NCI-H187 (cell line): ENCODE measurements at places on chromosomes 1 and 21.

- DNase-seq = no peak
These were observed 40.1 kb downstream of the ARHGEF16 start for GRCh38 chr1:3494321-3495308.

- peak; percentile 3 for DNase-seq
These were observed 91.5 kb downstream of the SIPA1L2 start for GRCh38 chr1:232538224-232538942.

DNA sequence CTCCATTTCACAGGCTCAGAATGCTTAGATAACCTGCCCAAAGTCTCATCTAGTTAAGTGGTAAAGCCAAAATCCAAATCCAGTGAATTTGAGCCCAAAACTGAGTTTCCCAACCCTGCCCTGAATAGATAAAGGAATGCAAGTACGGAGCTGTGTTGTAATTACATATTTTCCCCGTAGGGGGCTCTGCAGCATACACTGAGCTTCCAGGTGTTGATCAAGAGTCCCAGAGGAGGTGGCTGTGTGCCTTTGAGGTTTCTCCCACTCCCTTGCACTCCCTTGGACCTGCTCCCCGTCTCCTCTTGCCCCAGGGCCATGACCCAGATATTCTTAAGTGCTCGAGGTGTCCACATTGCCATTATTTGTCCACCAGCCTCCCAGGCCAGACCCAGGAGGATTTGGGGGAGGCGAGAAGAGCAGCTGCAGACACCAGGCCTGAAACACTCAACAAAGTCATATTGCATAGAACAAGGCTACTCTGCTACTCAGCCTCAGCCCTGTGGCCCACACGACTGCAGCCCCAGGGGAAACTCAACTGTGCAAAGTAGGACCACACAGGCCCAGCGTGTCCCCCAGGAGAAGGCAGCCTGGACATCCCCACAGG is 18.4 kb upstream of the LY9 start:
- peak; percentile 10 for DNase-seq

DNA sequence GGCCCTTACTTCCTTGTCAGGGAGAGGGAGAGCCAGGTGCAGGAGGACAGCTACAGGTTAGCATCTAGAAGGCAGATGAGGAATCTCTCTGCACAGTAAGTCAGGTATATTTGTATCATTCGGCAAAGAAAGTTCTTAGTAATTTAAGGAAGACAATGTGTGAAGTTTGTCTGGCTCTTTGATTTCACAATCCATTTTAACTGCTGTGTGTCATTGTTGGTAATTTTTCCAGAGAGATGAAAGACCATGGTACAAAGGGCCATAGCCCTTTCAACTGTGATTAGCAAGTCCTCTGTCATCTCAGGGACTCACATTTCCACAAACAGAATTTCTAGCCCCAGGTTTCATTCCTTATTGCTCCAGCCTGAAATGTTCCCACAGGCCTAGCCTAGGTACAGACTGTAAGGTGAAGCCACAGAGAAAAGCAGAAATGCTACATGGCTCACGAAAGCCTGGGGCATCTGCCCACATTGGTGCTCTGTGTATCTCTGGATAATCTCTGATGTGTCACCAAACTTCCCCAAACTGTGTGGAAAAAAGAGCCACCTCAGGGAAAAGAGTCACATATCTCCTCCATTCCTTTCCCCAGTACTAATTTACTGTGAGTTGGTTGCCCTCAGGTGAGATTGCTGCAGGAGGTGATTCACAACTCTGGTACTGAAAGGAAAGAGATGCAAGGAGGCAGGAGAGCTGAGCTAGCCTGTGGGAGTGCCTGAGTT is 70.6 kb downstream of the SYT6 start:
- DNase-seq = no peak

DNA sequence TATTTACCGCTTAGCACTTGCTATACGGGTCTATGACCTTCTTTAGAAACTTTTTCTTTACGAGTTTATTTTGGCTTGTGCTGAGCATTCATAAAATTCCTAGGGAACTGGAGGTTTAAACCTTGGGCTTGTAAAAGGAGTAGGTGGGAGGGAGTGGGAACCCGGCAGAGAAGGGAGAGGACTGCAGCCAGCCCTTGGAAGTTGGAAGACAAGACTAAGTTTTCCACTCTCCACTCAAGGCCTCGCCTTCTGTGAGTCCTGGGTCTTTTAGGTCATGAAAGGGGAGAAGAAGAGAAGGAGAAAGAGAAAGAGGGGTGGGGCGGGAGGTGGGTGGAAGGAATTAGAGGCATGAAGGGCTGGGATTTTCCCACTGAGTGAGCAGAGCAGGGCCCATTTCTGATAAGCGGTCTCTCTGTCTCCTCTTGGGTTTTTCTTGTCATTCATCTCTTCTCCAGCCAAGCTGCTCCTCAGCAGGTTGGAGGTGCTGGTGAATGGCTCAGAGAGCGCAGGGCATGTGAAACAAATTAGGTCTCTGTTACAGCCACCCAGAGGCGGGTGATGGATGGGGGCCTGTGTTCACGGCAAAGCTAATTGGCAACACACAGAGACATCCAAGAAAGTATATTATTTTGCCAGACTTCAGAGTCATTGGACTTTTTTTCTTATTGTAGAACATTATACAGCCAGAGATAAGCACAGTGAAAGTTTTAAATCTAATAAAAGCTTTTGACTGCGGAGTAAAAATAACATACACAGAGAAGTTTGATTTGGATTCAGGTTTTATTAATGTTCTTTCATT is 247.3 kb downstream of the FOXD2 start:
- DNase-seq = no peak

- no peak for DNase-seq
These were observed 40.3 kb downstream of the IER5 start for GRCh38 chr1:181128592-181129497.

DNA sequence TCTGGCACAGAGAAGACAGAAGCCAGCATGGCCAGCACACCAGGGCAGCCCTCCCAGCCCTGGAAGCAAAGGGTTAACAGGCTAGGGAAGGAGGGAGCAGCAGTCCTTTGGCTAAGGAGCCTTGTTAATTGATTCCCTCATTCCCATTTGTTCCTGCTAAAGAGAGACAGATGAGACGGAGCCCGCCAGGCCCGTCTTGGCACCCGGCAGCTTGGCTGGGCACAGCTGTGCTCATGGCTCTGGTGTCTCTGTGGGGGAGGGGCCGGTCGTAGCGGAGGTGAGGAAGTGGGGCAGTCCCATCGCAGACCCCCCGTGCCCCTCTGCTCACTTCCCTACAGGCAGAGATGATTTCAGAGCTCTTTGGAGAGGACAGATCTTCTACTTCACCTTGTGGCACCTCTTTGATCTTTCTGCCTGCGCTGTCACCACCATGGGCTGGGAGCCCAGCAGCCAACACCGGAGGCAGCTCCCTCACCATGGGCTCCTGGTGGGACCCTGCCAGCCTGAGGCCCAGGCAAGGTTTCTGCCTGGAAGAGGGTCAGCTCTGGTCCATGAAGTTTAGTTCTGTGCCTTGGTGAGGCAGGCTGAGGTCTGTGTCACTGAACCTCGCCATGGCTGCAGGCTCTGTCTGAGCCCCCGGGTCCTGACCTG is 38.0 kb downstream of the FOXO6 start:
- DNase-seq = no peak

DNA sequence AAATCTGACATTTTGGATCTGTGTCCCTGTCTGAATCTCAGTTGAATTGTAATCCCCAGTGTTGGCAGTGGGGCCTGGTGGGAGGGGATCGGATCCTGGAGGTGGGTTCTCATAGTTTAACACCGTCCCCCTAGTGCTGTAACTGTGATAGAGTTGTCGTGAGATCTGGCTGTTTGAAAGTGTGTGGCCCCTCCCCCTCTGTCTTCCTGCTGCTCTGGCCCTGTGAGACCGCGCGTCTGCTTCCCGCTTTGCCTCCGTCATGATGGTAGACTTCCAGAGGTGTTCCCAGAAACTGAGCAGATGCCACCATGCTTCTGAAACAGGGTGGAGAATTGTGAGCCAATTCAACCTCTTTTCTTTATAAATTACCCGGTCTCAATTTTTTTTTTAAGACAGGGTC is 25.0 kb downstream of the AGPAT3 start:
- DNase-seq = no peak

GRCh38 chr1:53127546-53127945 is 14.9 kb downstream of the SLC1A7 start:
- DNase-seq = no peak

GRCh38 chr1:40041466-40041838 is 923 bp downstream of the CAP1 start:
- DNase-seq = no peak
